ENCODE measurements at places on chromosomes 16 and 17.

- no peak for DNase-seq
Measured at GRCh38 chr17:79925242-79925957, 86.2 kb upstream of the CBX4 start.

DNA sequence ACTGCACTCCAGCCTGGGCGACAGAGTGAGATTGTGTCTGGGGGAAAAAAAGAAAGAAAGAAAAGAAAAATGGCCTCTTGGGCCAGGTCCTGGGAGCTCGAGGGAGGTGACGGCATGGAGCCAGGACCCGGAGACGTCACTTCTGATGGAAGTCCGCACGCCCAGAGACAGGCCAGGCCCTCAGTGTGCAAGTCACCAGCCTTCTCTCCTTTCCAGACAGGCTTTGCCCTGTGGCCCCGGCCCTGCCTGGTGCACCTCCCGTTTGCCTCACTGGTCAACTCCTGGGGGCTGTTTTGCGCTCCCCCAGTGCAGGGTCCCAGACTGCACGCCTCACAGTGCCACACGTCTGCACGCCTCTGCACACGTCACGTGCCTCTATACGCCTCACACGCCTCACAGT is 44.1 kb downstream of the CBFA2T3 start:
- no peak for DNase-seq

DNA sequence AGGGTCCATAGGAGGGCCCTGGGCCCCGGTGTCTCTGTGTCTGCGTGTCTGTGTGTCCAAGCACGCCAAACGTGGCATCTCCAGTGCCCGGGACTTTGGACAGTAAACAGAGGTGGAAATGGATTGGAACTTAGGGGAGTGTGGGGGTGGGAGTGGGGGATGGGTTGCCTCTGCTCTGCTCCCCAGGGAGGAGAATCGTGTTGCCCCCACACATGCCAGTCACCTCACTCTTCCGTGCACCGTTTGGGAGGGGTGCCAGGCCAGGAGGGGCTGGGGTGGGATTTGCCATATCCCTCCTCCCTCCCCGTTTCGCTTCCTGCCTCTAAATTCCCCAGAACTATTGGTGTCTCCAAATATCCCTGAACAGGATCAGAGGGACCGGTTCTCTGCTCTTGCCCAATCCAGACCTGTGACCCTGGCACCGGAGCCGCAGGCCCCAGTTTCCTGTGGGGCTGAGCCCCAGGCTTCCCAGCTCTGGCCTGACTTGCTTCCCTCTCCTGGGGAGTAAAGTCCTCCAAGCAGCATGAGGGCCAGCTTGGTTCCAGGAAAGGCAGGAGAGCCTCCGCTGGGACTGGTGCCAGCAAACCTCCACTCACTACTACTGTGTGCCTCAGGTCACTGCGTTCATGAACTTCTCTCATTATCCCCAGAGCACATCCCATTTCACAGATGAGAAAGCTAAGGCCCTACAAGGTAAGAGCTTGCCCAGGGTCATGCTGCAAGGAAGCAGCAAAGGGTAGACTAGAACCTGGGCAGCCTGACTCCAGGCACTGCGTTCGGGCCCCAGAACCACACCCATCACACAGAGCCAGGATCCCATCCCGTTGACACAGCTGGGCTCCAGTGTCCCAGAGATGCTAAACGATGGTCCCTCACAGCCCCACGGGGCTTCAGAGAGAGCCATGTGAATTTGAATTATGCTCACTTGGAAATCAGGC is at the start of gene ASGR1:
ASGR1 (minus strand) TSS at position 54 of the 938 bp plus-strand sequence. CDS start 807 bp downstream, outside the sequence.
- DNase-seq, result peak; percentile 54

- DNase-seq, result peak; percentile 66
Measured at GRCh38 chr17:62966426-62967204, 580 bp downstream of the TANC2 start.

- DNase-seq, result no peak
Measured at GRCh38 chr16:88504489-88505404, 51.7 kb downstream of the ZFPM1 start.

GRCh38 chr17:81419319-81419885 is 24.1 kb downstream of the BAHCC1 start:
- no peak for DNase-seq

DNA sequence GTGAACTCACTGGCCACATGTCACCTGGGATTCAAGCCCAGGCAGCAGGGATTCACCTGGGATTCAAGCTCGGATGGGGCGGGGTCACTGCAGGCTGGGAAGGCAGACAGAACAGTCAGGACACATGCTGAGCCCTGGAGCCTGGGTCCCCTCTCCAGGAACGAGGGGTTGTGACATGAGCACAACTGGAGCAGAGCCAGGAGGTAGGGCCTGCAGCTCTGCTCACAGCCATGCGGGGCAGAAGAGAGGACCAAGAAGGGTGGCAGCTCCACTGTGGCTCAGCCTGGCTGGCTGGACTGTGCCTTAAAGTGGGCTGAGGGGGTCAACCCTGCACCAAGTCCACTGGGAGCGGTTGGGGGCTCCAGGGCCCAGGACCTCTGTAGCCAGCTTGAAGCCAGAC is 150.1 kb downstream of the RAB11FIP4 start:
- no peak for DNase-seq
